ENCODE measurements at places on chromosomes 4 and X.

GRCh38 chrX:136165406-136165805 is 18.1 kb downstream of the FHL1 start:
- DNase-seq, result no peak

- DNase-seq, result no peak
Observed at GRCh38 chrX:129736491-129736890, 2.3 kb upstream of the XPNPEP2 start.

- no peak for DNase-seq
Observed at GRCh38 chrX:2642791-2643190, 48.3 kb upstream of the CD99 start.

DNA sequence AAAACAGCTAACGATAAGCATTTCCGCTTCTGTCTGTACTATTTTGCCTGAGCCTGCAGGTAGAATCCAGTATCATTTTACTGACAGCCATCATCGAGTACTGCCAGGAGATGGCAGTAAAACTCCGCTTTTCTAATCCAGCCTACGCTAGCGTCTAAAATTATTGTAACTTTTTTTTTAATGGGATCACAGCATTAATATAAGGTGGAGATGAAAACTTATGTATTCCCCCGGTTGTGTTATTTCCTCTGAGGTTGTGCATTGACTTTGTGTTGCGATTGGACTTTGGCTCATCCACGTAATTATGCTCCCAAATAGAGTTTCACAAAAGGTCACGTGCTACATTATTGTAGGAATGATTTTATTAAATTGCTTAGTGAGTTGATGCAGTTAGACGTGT is 248.1 kb downstream of the C4orf33 start:
- DNase-seq, result no peak

- DNase-seq, result no peak
Observed at GRCh38 chrX:47218920-47219815, 687 bp downstream of the CDK16 start.

DNA sequence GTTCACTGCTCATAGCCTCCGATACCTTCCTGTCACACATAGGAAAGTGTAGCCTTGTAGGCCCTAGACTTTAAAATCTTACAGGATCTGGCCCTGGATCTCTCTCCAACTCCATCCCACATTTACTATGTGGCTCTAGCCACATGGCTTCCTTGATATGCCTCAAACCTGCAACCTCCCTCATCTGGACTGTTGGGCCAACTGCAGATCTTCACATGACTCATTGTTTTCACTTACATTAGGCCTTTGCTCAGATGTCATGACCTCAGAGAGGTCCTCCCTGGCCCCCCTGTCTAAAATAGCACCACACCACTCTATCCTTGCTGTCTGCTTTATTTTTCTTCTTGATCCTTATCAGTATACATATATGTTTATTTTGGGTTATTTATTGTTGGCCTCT is 8.1 kb upstream of the NR0B1 start:
- DNase-seq, result no peak

DNA sequence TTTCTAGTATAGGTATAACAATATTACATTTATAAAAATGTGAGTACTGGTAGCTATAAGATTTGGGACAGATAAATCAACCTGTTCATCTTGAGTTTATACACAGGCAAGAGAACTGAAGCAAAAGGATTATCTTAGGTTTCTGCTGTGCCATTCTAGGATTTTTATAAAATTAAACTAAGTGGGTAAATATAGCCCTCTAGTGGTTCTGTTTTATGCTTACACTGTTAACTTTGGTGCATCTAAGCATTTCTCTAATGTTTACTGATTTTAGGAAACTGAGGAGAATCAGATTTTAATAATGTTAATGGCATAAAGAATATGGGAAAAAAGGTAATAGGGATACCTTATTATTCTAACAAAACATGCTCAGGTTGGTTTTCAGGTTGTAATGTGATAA is 1.1 kb upstream of the RRH start:
- DNase-seq, result no peak

GRCh38 chr4:151991001-151991883 is 230.4 kb upstream of the GATB start:
- DNase-seq, result no peak

GRCh38 chr4:111501946-111502345 is 643.3 kb upstream of the FAM241A start:
- no peak for DNase-seq

- DNase-seq, result no peak
Observed at GRCh38 chrX:26522501-26522900, 306.5 kb downstream of the MAGEB5 start.

GRCh38 chr4:185304944-185305690 is 90.6 kb downstream of the LRP2BP start:
- no peak for DNase-seq

DNA sequence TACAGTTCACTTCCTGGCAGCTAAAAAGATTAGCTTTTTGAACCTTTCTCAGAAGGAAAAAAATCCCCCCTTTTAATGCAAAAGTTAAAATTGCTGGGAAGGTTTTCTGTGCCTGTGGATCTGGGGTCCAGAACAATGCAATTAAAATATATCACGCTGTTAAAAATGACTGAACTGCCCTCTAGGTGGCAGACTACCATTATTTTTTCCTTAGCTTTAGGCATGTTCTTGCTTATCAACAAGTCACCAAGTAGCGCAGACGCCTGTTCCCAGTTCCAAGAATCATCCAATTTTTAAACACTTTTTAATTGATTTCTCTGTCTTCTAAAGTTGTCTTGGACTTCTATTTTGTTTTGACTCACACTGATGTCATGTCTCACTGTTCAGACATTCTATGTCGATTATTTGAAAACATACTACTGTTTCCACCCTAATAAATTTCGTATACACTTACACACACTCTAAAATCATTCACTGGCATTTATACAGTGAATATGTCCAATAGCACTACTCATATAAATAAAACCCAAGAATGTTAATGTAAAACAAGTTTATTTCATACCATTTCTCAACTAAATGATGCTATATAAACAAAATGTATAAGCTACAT is 661.6 kb downstream of the RAPGEF2 start:
- peak; percentile 13 for DNase-seq

DNA sequence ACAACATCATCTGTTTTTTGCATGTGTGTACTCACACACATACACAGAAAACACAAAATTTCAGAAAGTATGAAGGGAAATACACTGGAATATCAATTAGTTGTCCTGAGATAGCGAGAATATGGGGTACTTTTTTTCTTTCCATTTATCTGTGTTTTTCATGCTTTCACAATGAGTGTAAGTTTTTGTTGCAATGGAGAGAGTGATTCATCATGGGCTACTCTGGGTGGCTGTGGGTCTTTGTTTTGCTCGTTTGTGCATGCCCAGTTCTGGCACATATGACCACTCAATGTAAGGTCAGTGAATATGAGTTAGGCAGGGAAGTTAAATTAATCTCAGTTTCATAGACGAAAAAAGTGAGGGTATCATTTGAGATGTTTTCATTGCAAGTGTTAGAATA is 26.9 kb downstream of the XK start:
- no peak for DNase-seq

- DNase-seq, result no peak
Observed at GRCh38 chrX:2388669-2389068, 112.1 kb downstream of the DHRSX start.

- no peak for DNase-seq
Observed at GRCh38 chrX:84475101-84475500, 27.2 kb downstream of the HDX start.

DNA sequence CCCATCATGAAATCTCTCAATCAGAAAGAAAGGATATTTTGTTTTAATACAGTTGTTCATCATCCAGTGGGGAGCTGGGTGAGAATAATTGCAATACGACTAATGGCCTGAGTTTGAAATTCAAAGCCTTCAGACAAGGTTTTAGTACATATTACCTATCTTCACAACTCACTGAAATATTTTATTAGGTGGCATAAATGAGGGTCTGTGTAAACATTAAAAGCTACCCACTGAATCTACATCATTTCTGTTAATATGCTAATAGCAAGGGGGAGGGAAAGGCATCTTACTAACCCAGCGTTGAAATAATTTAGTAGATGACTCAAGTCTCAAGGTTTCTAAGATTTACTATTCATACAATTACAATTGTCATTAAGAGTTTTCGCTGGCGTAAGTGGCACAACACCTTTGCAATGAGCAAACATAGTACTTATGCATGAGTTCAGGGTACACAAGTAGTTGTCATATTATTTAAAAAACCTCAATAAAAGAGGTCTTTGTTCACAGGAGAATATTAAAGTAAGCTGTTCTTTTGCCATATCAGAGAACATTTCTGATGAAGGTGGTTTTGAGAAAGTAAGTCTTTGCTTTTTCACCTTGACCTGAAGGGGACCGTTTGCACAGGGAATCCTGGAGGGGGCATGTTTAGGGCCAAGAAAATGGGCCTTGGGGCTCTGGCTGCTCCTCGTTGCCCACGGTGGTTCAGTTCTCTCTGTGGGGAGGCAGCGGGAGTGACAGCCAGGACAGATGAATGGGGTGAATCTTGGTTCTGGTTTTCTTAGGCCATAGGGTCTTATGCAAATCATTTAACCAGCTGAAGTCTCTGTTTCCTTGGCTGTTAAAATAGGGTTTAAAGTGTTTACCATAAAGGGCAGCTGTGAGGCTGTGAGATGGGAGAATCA is 4.5 kb upstream of the RHOH start:
- no peak for DNase-seq

DNA sequence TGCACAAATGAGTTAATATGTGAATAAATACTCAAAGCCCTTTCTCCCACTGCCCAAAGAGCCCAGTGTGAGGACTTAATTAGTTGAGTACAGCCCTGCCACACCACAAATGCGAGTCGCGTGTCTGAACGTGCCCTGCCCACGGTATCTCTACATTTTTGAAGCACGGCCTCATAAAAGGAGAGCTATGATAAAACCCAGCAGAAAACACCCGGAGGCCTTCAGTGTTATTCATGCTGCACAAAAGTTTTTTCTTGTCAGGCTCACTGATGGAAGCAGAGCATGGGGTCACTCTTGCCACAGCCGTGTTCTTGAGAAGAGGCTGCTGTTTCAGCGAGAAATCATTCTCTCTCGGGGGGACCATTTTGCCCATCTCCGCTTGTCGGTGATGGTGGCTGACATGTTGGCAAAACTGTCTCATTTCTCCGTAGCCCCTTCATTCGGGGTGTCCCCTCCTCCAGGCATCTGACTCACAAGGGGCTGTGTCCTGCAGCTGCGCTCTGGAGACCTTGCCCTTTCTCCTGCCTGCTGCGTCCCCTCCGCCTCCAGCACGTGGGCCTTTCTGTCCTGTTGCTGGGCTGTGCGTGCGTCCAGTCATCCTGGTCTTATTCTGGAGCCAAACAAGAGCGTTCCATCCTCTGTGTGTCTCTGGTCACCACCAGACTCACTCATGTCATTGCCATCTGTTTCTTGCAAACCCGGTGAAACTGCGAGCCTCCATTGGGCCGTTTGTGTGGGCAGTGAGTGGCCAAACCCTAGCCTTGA is 88.8 kb downstream of the SORCS2 start:
- no peak for DNase-seq

DNA sequence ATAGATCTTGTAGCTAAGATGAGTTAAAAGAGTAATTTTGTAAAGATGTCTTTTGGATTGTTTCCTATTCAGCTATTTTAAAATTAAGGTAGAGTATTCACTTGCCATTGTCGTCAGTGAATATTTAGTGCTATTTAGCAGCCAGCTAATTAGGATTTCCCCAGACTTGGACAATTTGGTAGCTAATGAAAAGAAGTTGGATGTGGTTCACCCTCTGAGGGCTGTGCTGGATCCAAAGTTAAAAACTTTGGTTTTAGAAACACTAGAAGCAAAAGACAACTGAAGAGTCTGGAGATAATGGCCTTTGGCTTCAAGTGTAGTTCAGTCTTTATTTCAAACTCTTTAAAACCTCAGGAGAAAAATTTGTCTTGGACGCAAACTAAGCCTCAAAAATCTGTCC is 41.3 kb downstream of the ATG4A start:
- DNase-seq, result no peak

- no peak for DNase-seq
Observed at GRCh38 chrX:154117566-154117965, 20.0 kb upstream of the MECP2 start.

DNA sequence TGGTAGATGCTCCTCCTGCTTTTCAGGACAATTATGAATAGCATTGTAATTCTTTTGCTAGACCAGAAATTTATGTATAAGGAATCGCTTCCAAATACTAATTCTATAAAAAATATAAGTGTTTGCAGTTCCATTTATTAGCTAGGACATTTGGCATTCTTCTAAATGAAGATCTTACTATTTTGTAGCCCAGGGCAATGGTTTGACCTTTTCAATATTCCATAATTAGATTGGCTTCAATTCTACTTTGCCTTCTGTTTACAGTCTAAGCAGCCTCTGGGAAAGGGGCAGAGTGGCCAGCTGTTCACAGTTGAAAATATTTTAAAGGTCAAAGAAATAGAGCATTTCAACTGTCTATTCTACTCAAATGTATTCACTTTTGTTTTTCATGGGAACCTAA is 912.1 kb upstream of the GRIA3 start:
- no peak for DNase-seq

- no peak for DNase-seq
Observed at GRCh38 chrX:146224442-146224841, 406.8 kb downstream of the SLITRK2 start.

GRCh38 chr4:4390515-4391240 is 3.8 kb downstream of the NSG1 start:
- peak; percentile 67 for DNase-seq

DNA sequence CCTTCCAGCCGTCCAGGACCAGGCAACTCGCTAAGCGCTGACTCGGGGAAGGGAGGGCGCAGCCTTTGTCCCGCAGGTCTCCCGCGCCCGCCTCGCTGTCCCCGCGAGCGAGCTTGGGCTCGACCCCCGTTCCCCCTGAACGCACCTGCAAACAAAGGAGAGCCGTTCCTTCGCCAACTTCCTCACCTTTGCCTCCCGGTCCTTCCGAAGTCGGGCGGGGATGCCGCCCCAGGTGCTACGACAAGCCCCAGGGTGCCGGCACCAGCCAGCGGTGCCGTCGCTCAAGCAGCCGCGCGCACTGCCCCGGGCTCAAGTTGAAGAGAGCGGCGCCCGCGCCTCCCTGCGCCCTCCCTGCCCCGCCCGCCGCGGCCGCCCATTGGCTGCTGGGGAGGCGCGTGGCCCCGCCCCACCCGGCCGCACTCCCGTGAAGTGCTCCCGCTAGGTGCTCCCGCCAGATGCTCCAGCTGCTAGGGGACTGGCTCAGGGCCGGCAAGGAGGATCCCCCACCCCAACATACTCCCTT is 107.1 kb downstream of the NSUN7 start:
- peak; percentile 83 for DNase-seq

DNA sequence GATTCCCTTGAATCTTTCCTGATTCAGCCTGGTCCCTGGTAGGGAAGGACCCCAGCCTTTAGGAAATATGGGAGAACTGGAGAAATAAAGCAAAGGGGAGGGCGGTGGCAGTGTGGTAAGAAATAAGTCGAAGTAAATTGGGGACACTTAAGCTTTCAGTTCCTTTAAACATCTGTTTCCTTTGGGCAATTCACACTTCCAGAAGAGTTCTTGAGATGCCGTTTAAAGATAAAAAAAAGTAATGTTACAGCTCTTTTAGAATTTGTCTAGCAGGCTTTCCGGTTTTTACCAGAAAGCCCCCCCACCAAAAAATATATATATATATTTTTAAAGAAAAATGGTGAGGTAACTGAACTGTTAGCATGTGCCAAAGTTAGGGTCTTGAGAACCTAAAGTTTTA is 46.6 kb downstream of the TSPAN7 start:
- DNase-seq, result no peak

All from posterior cingulate gyrus (tissue), 11 donors.